Upper lobe of left lung (tissue), 6 donors: ENCODE measurements at places on chromosomes 5 and 9.

- no peaks in the 10 kb centered on the region for H3K36me3 ChIP-seq
- no peak overlapping the region for H3K4me3 ChIP-seq
- no peak overlapping the region for H3K27ac ChIP-seq
- no peak for DNase-seq
- H3K4me1 ChIP-seq, result no peaks in the 10 kb centered on the region
Observed at GRCh38 chr9:116661037-116661954, 25.8 kb upstream of the TRIM32 start.

- H3K4me3 ChIP-seq, result no peak overlapping the region
- H3K4me1 ChIP-seq, result no peaks in the 10 kb centered on the region
- no peaks in the 10 kb centered on the region for H3K27me3 ChIP-seq
- DNase-seq, result no peak
Observed at GRCh38 chr5:33023649-33024048, 312.5 kb downstream of the NPR3 start.

DNA sequence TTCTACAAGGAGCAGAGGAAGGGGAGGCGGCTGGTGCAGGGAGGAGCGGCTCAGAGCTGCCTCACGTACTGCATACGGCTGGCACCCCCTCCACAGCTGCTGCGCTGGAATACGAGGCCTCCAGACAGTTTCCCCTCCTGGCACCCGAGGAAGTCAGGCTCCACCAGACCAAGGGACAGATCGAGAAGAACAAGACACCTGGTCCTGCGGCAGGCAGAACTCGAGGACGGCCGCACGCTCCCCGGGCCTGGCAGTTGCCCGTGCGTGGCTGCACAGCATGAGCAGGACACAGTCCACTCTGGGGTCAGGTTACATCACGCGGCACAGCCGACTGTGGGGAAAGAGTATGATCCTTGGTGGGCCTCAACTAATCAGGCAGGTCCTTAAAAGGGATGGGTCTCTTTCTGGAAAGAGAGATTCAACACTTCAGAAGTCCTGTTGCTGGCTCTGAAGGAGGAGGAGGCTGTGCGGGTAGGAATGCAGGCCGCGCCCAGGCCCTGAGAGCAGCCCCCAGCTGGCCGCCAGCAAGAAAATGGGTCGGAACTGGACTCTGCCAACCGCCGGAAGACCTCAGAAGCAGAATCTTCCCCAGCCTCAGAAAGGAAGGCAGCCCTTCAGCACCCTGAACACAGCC is 11.6 kb downstream of the UBAC1 start:
- peaks cover 13% of the 10 kb centered on the region for H3K36me3 ChIP-seq
- H3K4me3 ChIP-seq, result no peak overlapping the region
- DNase-seq, result no peak
- H3K4me1 ChIP-seq, result no peaks in the 10 kb centered on the region

DNA sequence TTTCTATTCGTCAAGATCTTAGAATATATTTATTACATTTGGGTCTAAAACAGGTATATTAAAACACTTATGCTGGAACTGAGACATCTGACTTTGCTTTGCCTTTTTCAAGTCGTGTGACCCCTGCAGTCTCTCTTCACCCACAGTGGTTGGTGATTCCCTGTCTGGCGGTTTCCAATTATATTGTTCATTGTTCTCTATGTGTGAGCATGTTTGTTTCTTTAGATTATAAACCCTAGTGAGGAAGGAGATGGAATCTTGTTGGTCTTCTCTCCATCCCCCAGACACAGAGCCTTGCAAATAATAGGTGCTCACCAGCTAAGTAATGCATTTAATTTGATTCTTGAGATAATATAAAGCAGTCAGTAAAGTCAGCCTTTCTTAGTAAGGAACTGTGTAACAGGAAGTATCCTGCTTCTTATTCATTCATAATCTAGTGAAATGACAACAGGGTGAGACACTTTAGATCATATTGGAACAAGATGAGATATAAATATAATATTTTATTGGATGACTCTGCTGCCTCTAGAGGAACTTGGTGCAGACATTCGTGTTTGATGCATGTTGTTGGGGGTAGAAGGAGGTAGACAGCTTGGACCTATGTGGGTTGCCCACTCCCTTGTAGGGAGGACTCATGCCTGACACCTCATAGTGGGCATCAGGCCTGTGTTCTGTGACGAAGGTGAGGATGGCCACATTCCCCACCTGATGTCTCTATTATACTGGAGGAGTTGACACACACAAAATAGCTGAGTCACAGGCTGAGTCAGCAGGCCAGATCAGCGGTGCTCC is 88.1 kb downstream of the FGF1 start:
- H3K4me1 ChIP-seq, result peaks cover 6% of the 10 kb centered on the region
- no peak overlapping the region for H3K4me3 ChIP-seq
- H3K27ac ChIP-seq, result no peak overlapping the region

GRCh38 chr9:71108937-71109336 is 12.5 kb downstream of the TRPM3 start:
- no peaks in the 10 kb centered on the region for H3K27me3 ChIP-seq
- no peak overlapping the region for H3K4me3 ChIP-seq
- no peaks in the 10 kb centered on the region for H3K4me1 ChIP-seq
- H3K27ac ChIP-seq, result no peak overlapping the region

GRCh38 chr5:98301547-98301946 is 471.9 kb upstream of the RGMB start:
- no peak overlapping the region for H3K27ac ChIP-seq
- no peaks in the 10 kb centered on the region for H3K36me3 ChIP-seq
- no peak overlapping the region for H3K4me3 ChIP-seq
- DNase-seq, result no peak
- no peaks in the 10 kb centered on the region for H3K4me1 ChIP-seq

DNA sequence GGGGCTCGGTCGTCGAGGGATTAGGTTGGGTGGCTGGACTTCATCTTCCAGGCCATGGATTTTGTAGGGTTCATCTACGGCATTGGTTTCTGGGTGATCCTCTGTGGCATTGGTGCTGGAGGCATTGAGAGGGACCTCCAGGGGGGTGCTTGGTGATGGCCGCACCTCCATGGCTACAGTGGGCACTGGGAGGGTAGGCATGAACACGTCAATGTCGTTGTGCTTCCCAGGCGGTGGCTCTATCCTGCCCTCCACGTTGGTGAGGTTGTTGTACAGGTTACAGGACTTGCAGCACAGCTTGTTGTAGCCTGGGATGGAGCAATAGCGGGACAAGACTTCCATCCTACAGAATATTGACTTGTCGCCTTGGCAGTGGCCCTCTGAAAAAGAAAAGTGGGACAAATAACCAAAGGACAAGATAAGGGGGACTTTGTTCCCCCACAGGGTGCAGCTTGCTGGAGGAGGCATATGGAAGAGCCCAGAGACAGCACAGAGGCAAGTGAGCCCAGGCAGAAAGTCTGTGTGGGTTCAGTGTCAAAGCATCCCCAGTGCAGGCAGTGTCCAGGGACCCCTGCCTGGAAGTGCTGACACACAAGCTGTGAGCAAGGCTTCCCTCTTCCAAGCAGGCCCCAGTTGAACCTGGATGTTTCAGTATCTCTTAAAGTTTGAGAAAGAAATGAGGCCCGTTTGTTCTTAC is 53.9 kb downstream of the ZNF354C start:
- H3K36me3 ChIP-seq, result no peaks in the 10 kb centered on the region
- H3K4me1 ChIP-seq, result no peaks in the 10 kb centered on the region
- no peaks in the 10 kb centered on the region for H3K27me3 ChIP-seq
- no peak overlapping the region for H3K27ac ChIP-seq
- H3K4me3 ChIP-seq, result no peak overlapping the region

DNA sequence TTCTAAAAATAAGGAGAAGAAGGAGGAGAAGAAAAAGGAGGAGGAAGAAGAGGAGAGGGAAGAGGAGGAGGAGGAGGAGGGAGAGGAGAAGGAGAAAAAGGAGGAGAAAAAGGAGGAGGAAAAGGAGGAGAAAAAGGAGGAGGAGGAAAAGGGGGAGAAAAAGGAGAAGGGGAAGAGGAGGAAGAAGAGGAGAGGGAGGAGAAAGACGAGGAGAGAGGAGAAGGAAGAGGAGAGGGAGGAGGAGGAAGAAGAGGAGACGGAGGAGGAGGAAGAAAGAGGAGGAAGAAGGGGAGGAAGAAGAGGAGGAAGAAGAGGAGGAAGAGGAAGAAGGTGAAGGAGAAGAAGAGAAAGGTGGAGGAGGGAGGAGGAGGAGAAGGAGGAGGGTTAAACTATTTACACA is 210.2 kb upstream of the TRPM3 start:
- no peak for DNase-seq
- H3K4me1 ChIP-seq, result no peaks in the 10 kb centered on the region
- no peaks in the 10 kb centered on the region for H3K27me3 ChIP-seq
- H3K4me3 ChIP-seq, result no peak overlapping the region
- H3K36me3 ChIP-seq, result no peaks in the 10 kb centered on the region

GRCh38 chr5:81601919-81602318 is 149.0 kb downstream of the SSBP2 start:
- no peak overlapping the region for H3K4me3 ChIP-seq
- no peak for DNase-seq
- H3K36me3 ChIP-seq, result no peaks in the 10 kb centered on the region
- no peaks in the 10 kb centered on the region for H3K27me3 ChIP-seq
- H3K4me1 ChIP-seq, result no peaks in the 10 kb centered on the region

GRCh38 chr9:111414406-111414805 is 69.8 kb downstream of the ECPAS start:
- H3K36me3 ChIP-seq, result peaks cover 71% of the 10 kb centered on the region
- no peak overlapping the region for H3K27ac ChIP-seq
- DNase-seq, result no peak
- H3K27me3 ChIP-seq, result no peaks in the 10 kb centered on the region
- no peak overlapping the region for H3K4me3 ChIP-seq

DNA sequence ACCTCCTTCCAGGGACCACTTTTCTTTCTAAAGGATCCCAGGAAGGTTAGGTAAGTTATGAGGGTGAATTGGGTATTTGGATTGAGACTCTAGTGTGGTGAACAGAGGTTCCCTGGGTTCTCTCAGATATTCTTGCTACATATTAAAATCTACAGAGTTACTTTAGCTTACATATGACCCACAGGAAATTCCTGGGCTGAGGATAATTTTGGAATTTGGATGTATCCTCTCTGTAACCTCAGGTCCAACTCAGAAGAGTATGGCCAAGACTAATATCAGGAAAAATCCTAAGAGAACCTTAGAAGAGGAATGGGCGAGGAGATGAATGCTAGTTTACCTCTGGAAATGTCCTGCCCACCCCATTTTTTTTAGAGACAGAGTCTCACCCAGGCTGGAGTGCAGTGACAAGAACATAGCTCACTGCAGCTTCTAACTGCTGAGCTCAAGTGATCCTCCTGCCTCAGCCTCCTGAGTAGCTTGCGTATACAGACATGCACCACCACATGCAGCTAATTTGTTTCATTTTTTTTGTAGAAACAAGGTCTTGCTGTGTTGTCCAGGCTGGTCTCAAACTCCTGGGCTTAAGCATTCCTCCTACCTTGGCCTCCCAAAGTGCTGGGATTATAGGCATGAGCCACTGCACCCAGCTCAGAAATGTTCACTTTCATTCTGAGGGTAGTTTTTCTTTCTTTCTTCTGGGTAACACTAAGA is 196.4 kb downstream of the ARHGEF28 start:
- H3K4me3 ChIP-seq, result no peak overlapping the region
- H3K27ac ChIP-seq, result no peak overlapping the region
- H3K27me3 ChIP-seq, result no peaks in the 10 kb centered on the region
- H3K4me1 ChIP-seq, result peaks cover 22% of the 10 kb centered on the region
- no peak for DNase-seq

DNA sequence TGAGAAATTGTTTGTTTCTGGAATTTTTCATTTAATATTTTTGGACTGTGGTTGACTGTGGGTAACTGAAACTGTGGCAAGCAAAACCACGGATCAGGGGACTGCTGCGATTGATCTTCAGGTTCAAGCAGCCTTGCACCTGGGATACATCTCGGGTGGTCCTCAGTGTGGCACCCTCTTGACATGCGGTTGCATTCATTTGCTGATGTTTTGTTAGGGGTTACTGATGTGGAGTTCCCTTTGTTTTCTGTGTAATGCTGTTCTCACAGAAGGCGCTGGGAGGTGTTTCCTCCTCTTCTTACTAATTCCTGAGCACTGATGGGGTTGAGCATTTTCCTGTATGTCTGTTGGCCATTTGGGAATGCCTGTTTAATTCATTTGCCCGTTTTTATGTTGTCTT is 60.4 kb downstream of the EHMT1 start:
- no peak overlapping the region for H3K27ac ChIP-seq
- peaks cover 4% of the 10 kb centered on the region for H3K36me3 ChIP-seq
- H3K4me1 ChIP-seq, result peaks cover 6% of the 10 kb centered on the region
- no peaks in the 10 kb centered on the region for H3K27me3 ChIP-seq
- H3K4me3 ChIP-seq, result no peak overlapping the region

DNA sequence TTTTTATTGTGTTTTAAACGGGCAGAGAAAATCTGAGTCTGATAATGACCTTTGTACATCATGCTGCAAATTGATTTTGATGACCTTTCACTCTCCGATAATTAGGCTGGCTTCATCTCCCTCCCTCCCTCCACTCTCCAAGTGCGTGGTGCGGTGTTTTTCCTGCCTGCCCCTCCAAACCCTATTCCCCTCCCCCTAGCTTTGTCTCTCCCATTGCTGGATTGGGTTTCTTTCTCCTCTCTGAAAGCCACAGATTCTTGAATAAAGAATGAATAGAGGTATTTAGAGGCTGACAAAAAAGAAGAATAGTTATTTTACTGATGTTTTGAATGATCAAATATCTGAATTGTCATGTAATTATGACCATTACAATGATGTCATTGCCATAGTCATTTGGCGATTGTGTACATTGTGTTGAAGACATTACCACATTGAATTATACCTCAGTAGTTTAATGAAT is 571.1 kb upstream of the ZNF608 start:
- DNase-seq, result no peak
- H3K36me3 ChIP-seq, result no peaks in the 10 kb centered on the region
- no peak overlapping the region for H3K27ac ChIP-seq

GRCh38 chr5:78985725-78986223 is 664 bp upstream of the ARSB start:
- H3K4me1 ChIP-seq, result peaks cover 23% of the 10 kb centered on the region
- H3K27me3 ChIP-seq, result no peaks in the 10 kb centered on the region
- peak overlapping the region; percentile 98 for H3K27ac ChIP-seq
- no peaks in the 10 kb centered on the region for H3K36me3 ChIP-seq

DNA sequence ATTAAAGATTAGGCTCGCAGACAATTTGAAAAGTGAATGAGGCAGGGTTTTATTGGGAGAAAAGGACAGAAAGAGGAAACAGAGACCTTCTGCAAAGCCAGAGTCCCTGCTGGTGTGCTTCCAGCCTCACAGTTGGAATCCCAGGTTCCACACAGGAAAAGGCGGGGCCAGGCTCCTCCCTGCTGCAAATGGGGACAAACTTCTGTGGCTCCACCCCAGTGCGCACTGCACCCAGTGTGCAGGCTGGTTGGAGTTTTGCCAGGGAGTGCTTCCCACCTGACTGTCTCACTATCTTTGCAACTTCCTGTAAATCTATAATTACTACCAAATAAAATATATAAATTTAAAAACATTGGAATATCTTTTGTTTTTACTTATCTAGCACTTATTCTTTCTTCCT is 386.0 kb upstream of the GRIN3A start:
- no peak for DNase-seq
- no peaks in the 10 kb centered on the region for H3K36me3 ChIP-seq
- H3K4me3 ChIP-seq, result no peak overlapping the region
- H3K4me1 ChIP-seq, result no peaks in the 10 kb centered on the region
- H3K27me3 ChIP-seq, result no peaks in the 10 kb centered on the region
- no peak overlapping the region for H3K27ac ChIP-seq
